ENCODE measurements at places on chromosomes 6 and 20.

- DNase-seq: no peak
These were observed 57.7 kb upstream of the EZR start for GRCh38 chr6:158876886-158877285.

- no peak for DNase-seq
These were observed 25.2 kb downstream of the TRAM2 start for GRCh38 chr6:52551483-52552277.

DNA sequence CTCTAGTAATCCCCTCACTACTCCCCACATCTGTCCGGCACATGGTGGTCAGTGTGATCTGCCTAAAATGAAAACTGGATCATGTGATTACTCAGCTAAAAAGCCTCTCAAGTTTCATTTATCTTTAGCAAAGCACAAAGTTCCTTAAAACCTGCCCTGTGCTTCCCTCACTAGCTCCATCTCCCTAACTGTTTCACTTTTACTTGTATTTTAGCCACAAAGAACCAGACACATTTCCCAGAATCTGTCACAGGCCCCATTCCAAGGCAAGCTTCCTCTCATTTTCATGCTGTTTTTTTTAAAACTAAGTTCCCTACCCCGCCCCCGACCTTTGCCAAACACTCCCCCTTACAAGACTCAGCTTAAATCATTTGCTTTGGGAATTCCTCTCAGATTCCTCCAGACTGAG lies 8.9 kb upstream of the IGF2R start:
- no peak for DNase-seq

- DNase-seq: no peak
These were observed 3.6 kb downstream of the ZKSCAN3 start for GRCh38 chr6:28353356-28353755.

DNA sequence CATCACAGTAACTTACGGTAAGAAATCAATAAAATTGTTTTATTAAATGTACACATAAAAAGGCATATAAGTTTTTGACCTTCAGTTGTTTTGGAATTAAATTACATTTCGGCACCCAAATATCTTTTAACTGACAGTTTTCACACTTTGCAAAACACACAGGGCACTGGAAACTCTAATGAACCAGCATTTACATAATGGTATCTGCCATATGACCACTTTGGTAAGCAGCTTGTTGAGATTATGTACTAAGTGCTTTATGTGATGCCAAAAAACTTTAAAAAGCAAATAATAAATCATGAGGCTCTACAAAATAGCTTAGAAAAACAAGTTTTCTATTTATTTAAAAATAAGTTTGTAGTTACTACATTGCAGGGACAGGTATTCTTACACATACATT lies 68.2 kb downstream of the IRAK1BP1 start:
- no peak for DNase-seq

GRCh38 chr6:165632194-165632593 lies 30.8 kb downstream of the PDE10A start:
- peak; percentile 45 for DNase-seq

DNA sequence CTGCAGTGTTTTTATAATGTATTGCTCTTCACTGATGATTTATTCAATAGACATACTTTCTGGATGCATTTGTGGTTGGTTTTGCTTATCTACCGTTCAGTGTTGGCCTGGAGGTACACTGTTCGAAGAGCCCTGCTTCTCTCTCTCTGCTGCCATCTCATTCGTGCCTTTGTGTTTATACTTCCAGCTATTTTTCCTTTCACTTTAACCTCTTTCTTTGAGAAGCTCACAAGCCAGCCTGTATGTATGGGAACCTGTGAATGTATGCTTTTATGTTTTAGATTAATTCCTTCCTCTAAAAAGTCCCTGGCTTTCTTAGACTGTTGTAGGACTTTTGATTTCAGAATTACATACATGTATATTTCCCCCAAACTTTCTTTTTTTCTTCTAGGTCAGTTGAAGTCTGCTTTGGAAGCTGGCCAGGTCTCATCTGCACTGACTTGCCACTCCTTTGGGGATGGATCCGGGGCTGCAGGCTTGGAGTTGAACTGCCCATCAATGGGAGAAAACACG lies 83.0 kb downstream of the SCAND1 start:
- no peak for DNase-seq

DNA sequence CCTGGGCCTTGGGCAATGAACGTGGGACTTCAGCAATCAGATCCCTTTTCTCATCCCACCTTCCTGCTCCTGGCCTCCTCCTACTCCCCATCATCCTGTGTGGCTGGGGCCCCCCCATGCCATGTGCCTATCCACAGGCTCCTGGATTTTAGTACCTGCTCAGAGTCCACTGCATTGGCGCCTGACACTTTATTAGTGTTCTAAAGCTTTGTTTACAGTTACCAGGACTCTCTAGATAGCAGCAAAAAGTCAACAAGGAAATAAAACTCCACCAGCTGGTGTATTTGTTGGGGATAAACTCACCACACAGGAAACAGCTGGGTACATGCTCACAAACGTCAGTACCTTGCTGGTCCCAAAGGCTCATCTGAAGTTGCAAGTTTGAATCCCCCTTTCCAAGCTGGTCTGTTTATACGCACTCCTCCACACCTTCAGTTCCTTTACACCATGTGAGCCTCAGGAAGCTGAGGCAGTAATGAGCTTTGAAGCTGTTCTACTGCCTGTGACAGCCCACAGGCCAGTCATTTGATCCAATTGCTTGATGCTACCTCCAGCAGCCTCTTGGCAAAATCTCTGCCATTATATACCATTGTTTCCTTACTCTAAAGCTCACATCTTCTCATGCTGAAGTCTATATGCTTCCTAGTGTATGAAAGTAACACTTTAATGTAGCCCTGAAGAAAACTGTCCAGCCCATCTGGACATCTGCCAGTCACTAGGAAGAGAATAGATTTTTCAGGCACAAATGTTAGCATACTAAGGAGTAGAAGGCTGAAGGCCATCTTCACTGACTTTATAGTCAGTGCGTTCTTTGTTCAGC lies 76.6 kb downstream of the ANKEF1 start:
- peak; percentile 45 for DNase-seq

GRCh38 chr20:61295249-61295648 lies 43.2 kb downstream of the CDH4 start:
- DNase-seq: no peak

DNA sequence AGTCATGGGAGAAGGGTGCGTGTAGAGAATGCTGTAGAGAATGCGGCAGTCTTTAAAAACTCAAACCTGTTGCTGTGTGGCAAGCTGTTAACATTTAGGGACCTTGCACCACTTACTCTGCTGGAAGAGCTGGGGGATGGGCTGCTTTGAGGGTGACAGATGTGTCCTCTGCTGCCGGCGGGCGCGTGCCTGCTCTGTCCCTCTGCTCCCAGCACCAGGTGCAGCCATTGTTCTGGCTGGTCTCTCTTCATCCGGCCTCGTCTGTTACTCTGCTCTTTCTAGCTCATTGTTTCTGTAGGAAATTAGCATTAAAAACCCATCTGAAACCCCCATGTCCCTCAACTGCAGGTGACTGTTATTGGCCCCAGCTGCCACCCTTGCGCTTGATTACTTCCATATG lies 78.5 kb downstream of the CBFA2T2 start:
- no peak for DNase-seq

DNA sequence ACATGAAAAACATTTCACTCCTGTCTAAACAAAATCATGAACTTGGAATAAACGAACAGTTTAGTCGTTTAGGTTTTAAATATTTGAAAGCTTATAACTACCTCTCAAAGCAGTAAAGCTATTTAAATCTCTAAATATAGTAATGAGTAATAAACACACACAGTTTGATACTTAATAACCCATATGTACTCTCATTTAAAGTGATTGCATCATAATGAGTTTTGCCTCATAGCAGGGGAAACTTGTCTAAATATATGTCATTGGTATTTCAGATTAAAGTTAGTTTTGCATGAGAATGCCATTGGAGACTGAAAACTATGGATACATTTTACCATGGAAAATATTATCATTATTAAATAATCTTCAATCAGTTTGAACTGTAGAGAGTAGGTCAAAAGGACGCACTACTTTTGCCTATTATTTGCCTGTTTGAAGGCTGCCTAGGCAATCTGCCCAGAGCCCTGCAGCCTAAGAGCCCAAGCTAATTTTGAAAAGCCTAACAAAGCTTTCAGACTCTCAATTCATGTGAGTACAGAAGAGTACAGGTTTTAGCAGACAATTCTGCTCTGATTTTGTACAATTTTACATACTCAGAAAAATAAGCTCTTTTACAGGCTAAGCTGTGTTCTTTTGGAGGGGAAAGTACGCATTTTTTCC lies 632.8 kb downstream of the HACE1 start:
- no peak for DNase-seq

GRCh38 chr20:2483504-2483903 lies 12.9 kb upstream of the SNRPB start:
- DNase-seq: no peak

- DNase-seq: no peak
These were observed 110.0 kb downstream of the GPX5 start for GRCh38 chr6:28635547-28636158.

DNA sequence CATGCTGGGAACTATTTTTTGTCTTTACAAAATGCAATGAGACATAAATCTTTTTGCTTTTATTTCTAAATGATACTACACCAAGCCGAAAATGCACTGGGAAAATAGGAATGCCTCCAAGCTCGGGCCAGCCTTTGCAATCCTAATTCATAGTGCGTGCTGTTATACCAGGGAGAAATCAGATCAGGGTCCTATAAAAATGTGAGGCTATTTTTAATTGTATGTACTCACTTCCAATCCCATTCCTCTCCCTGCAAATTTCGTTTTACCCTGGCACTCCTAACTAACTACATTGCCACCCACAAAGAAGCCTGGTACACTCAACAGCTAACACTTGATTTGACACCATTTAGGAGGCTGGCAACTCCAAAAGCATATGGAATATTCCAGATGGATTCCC lies 350.6 kb upstream of the ZFP64 start:
- no peak for DNase-seq

DNA sequence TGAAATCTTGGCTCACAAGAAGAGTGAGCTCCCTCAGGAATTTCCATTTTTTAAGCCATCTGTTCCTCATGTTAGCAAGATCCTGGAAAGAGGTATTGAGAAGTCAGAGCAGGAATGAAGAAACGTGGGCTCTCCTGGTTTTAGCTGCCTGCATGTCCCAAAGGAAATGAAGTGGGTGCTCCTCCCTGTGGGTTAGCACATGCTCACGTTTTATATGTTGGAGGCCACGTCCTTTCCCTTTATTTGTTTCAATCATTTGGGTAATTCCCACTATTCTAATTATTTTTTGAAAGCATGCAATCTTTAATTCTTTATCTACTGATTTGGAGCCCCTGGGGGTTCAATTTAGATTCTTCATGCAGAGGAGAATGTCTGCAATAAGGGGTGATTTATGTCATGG lies 4.3 kb upstream of the MAP3K4 start:
- no peak for DNase-seq

Measured in Jurkat, Clone E6-1 (cell line).